Choroid plexus epithelial cell (primary cell): ENCODE measurements at places on chromosomes 3 and 15.

DNA sequence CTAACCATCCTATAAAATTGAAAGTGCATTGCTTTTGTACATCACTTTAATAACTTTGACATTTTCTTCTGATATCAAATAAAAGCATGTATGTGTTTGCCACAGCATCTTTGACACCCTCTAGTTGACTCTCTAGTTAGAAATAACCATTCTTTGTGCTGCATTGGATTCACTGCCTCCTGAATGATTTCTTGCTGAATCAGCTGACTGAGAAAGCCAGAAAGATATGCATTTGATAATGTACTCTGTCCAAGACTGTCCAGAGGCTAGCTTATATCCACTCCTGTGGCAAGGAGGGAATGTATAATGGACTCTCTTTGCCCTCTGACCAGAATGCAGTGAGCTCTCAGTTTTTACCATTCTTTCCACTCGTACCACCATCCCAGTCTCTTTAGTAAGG is 6.2 kb downstream of the RAB11A start:
- peak; percentile 21 for DNase-seq

DNA sequence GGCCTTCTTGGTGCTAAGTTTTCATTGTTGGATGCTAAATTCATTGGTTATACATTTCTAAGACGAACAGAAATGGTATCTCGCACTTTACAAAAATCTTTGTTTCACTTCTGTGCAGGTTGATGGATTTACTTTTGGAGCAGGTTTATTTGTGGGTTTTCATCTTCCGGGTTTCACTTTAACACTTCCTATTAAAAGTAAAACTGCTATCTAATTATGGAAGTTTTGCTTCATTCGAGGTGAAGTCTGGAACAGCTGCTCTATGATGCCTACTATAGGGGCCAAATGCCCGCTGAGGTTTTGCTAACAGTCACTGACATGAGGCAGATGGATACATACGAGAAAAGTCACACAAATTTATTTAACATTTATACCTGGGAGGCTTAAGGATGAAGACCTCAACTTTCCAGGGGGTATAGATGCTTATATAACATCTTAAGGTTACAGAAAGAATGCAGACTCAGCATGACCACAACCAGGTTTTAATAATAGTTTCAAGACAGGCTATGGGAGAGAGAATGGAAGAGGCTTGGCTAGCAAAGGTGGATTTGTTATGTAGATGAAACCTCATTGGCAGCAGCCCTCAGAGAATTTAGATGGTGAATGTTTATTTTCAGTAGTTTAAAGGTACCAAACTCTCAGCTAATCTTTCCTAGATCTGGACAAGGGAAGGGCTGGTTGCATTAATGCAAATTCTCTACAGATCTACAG is 54.2 kb downstream of the OSTN start:
- DNase-seq, result no peak

DNA sequence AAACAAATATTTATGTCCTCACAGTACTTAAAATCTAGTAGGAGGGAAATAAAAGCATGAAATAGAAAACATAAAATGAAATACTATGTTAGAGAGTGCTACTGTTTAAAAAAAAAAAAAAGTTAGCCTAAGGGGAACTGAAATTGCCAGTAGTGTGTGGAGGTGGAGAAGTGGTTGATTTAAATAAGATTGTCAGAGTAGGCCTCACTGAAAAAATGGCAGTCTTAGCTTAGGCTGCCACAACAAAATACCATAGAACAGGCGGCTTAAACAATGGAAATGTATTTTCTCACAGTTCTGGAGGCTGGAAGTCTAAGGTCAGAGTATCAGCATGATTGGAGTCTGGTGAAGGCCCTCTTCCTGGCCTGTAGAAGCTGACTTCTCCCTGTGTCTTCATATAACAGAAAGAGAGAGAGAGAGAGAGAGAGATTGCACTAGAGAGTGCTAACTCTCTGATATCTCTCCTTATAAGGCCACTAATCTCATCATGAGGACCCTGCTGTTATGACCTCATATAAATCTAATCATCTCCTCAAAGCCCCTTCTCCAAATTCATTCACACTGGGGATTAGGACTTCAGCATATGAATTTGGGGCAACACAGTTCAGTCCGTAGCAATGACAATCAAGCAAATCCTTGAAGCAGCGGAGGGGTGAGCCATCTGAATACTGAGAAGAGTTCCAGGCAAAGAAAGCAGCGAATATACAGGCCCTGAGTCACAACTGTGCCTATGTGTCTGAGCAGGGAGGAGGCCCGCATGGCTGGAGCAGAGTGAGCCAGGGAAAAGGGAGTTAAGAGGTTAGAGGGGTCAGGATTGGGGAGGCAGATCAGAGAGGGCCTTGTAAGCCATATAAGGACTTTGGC is 23.6 kb upstream of the LRRC34 start:
- no peak for DNase-seq

DNA sequence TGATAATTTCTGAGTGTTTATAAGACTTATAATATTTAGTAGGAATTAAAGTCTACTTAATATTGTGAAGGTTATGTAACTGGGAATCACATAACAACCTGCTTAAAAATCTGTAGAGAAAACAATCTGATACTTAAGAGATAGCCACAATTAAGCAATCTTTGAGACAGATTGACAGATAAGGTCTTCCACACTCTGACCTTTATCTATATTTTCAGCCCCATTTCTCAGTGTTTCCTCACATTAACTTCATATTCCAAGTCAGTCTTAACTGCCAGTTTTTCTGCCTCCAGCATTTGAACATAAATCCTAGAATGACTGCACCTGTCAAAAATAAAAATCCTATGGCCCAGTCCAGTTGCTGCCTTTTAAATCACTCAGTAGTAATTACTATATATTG is 423.2 kb downstream of the PYDC2 start:
- DNase-seq, result no peak

DNA sequence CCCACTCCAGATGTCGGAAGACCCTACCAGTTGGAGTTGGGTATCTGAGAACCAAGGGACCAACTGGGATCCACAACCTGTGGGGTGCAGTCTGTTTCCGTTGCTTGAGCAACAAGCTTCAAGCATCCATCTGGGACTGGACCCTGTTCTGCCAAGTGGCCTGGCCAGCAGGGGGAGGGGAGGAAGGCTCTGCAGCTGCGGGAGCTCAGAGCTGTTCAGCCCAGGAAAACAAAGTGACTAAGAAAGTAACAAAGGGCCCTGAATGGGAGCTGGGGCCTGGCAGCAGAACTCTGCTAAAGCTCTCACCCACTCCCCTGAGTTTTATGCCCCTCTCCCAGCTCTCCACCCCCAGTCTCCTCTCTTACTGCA is 2.7 kb downstream of the TYRO3 start:
- peak; percentile 83 for DNase-seq

GRCh38 chr3:166169681-166170080 is 332.5 kb upstream of the BCHE start:
- DNase-seq, result no peak

- no peak for DNase-seq
Observed at GRCh38 chr15:91193378-91193720, 93.3 kb downstream of the SV2B start.

DNA sequence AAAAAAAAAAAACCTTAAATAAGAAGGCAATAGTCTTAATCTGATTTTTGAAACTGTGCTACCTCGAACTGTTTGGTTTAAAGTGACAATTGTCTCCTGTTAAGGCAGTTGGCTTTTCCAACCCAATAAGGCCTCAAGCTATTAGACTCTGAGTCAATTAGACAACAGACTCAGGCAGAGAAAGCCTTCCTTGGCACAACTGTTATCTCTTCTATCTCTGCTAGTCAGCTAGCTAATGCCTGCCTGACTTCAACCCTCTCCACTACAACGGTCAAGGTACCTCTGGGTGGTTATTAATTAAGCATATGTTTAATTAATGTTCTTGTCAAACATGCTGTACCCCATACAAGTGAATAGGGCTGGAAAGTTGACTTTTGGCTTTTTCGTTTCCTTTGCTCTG is 110.2 kb upstream of the NLGN1 start:
- no peak for DNase-seq

DNA sequence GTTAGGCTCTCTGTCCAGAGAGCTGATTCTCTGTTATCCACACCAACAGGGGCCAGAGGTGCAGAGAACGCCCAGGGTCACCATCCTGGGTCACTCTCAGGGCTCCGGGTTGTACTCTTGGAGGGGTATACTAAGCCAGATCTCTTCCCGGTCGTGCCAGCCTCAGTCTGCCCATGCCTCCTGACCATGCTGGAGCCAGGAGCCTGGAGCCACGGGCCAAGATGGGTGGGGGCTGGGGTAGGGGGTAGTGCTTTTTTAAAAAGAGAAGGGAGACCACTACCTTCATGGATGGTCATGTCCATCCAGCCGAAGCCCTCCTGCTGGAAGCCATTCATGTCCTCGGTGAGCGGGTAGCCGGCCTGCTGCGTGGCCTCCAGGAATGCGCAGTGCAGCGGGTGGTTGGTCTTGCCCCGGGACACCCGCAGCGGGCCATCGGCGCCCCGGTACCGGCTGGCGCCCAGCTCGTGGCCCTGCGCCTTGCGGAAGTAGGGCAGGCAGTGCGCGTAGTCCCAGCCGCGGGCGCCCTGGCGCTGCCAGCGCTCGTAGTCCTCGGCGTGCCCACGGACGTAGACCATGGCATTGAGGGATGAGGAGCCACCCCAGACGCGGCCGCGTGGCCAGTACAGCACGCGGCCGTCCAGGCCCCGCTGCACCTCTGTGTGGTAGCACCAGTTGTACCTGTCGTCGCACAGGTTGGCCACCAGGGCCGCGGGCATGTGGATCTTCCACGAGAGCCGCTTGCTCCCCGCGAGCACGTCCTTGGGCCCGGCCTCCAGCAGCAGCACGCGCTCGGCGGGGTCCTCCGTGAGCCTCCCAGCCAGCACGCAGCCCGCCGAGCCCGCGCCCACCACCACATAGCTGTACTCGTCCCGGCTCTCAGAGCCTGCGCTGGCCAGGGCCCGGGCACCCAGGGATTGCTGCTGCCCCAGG is 22.9 kb downstream of the CHDH start:
- DNase-seq, result no peak

DNA sequence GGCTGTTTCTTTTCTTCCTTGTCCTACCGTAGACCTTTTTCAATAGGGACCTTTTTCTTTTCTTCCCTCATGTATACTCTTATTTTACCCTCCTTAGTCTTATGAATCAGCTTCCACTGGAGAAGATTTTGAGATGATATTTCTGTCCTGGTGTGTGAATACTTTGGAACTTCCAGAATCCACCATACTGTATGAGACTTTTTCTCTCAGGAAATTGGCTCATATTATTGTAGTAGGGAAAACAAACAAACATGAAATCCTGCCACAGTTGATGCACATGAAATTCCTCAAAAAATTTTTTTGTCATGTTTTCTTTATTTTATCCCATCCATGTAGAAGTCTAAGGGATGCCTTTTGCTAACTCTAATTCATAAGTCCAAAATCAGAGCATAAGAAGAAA is 289.3 kb upstream of the PLSCR5 start:
- DNase-seq, result peak; percentile 4

- no peak for DNase-seq
Observed at GRCh38 chr15:52551762-52552161, 17.1 kb downstream of the ARPP19 start.

GRCh38 chr15:83571820-83572707 is 81.9 kb upstream of the ADAMTSL3 start:
- peak; percentile 62 for DNase-seq

DNA sequence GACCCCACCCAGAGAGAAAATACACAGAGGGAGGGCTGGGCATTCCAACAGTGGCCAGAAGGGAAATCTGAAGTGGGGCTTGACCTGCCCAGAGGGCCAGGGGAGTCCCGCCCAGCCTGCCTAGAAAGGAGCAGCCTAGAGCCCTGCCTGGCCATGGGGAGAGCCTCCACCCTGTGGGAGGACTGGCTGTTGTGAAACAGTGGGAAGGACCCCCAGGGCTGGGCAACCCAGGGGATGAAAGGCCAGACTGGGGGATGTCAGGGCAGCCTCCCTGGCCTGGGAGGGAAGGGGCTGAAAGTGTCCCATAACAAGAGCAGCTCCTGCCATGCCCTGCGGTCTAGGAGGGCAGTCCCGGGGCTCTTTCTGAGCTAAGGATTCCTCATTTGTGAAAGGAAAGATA is 69.0 kb downstream of the SLC12A8 start:
- DNase-seq, result no peak

GRCh38 chr3:44001072-44001471 is 240.6 kb upstream of the TOPAZ1 start:
- no peak for DNase-seq

DNA sequence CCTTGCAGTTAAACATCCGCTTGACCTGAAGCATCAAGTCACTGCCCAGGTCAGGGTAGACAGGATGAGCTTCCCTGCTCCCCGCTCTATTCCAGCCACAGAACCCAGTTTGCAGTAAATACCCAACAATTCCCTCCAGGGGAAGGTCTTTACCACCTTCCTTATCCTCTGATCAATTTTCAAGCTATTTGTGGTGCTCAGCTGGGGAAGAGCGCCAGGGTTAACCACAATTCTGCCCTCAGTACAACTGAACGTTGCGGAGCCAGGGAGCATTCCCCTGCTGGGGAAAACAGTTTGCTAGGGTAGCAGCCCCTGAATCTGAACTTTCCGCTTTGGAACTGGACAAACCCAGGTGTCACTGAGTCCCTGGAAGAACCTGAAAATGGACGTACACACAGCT is 28.5 kb downstream of the RBPMS2 start:
- DNase-seq, result no peak

DNA sequence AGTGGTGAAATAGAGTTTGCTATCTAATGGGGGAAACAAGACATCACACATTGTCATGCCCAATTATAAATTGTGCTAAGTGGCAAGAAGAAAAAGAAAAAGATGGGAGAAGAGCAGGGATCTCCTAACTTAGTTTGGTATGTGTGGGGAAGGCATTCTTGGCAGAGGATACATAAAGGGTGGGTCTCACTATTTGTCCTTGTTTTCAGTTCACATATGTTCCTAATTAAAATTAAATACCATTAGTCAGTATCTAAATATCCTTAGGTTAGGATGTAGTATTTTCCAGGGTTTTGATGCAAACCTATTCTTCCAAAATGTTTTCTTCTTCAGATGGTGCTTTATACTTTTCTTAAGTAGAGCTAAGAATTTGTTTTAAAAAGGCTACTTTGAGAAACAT is 173.7 kb downstream of the B3GALNT1 start:
- DNase-seq, result no peak

DNA sequence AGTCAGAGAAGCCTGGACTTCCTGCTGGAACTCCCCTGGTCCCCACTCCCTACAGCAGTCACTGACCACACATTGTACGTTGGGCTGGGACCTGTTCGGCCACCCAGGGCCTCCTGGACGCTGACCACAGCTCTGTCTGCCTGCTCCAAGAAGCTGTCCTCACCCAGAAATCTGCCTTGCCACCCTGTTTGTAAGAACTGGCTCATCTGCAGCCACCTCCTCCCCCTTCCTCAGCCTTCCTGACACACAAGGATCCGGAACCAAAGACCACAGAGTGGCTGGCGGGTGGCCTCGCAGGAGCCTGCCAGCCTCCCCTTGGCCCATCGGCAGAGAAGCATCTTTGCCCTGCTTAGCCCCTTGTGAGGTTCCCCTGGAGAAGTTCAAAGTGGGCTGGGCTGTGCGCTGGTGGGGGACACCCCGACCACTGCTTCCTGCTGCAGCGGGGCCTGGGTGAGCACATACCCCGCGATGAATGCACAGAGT is 91.9 kb downstream of the PCSK6 start:
- no peak for DNase-seq

DNA sequence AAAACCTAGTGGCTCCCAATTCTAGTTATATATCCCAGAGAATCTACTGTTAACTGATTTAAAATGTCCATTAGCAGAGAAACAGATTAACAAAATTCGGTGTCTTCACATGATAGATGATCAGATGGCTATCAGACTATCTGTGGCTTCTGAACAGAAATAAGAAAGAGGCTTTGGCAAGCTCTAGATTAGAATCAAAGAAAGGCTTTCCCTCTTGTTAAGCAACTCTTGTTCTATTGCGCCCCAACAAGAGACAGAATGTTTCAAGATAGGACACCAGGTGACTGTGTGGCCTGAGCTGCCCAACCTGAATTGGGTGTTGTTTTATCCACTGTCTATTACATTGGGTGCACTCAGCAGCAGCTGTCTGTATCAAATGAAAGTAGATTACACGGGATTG is 483.7 kb downstream of the FHIT start:
- DNase-seq, result no peak
